ENCODE measurements at places on chromosomes 3 and 15. TPM values are rescaled to one million over a fixed set of nuclear protein-coding genes. Genes with fewer than 3 reads are reported as not detected.
A peak's percentile ranks its signal among the peaks of the same experiment; 100 is the strongest.

Gene CYP1A2
- total RNA-seq, result not detected

Gene PLSCR4
- total RNA-seq, result 70.8 TPM

Gene NDUFAF3
- 27.2 TPM for total RNA-seq

Gene LMCD1
- 70.9 TPM for total RNA-seq

Gene DAG1
- 46.2 TPM for total RNA-seq

Gene ANKRD63
- total RNA-seq, result not detected

Gene BSN
- 0.95 TPM for total RNA-seq

Gene LRRC15
- total RNA-seq, result not detected

Gene DAZL
- not detected for total RNA-seq

Gene SLC4A7
- 37.6 TPM for total RNA-seq

Gene MCF2L2
- 4.1 TPM for total RNA-seq

GRCh38 chr15:52028431-52029093 lies 9.5 kb downstream of the MAPK6 start:
- H3K27me3 ChIP-seq, result no peaks in the 10 kb centered on the region
- no peak overlapping the region for H3K4me3 ChIP-seq
- no peak overlapping the region for H3K27ac ChIP-seq
- H3K4me1 ChIP-seq, result no peaks in the 10 kb centered on the region
- H3K36me3 ChIP-seq, result no peaks in the 10 kb centered on the region

GRCh38 chr3:107710851-107711250 lies 188.1 kb downstream of the BBX start:
- H3K27me3 ChIP-seq, result no peaks in the 10 kb centered on the region
- H3K27ac ChIP-seq, result no peak overlapping the region
- H3K36me3 ChIP-seq, result no peaks in the 10 kb centered on the region
- no peak for DNase-seq
- H3K4me1 ChIP-seq, result no peaks in the 10 kb centered on the region

- H3K36me3 ChIP-seq, result no peaks in the 10 kb centered on the region
- no peak overlapping the region for H3K27ac ChIP-seq
- no peak for DNase-seq
- no peaks in the 10 kb centered on the region for H3K27me3 ChIP-seq
Measured at GRCh38 chr3:60427109-60427508, 824.1 kb downstream of the FHIT start.

- no peak overlapping the region for H3K27ac ChIP-seq
- H3K36me3 ChIP-seq, result no peaks in the 10 kb centered on the region
Measured at GRCh38 chr15:75059607-75060006, 36.2 kb downstream of the PPCDC start.

- H3K27me3 ChIP-seq, result no peaks in the 10 kb centered on the region
- H3K36me3 ChIP-seq, result no peaks in the 10 kb centered on the region
- H3K4me3 ChIP-seq, result no peak overlapping the region
- no peaks in the 10 kb centered on the region for H3K4me1 ChIP-seq
- H3K27ac ChIP-seq, result no peak overlapping the region
Measured at GRCh38 chr3:47850564-47851410, 47.8 kb downstream of the DHX30 start.

DNA sequence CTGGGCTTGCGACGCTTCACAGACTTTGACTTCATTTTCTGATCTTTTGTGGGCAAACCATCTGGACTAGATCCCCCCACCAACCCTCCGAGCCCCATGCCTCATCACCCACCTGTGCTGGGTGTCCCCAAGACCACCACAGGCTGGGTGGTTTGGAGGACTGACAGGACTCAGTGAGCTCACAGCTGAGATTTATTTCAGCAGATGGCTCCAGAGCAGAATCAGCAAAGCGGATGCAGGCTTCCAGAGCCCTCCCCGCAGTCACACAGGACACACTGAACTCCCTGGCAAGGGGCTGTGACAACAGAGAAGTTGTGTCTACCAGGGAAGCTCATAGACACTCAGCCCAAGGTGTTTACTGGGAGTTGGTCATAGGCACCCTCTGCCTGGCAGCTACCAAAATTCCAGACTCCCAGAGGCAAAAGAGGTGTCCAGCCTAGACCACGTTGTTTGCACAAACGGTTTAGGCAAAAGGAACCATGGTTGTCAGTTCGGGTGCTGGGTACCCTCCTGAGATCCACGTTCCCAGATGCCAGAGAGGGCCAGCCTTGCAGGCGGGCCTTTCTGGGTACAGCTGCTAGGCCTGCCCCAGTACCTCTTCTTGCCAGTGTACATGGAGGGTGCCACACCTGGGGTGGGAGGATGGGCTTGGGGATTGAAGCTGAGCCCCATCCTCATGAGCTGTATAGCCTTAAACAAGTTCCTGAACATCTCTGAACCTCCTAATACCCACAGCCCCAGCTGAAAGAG lies 170.3 kb downstream of the NSMCE3 start:
- H3K27me3 ChIP-seq, result no peaks in the 10 kb centered on the region
- H3K36me3 ChIP-seq, result no peaks in the 10 kb centered on the region
- no peak for DNase-seq

GRCh38 chr3:154884952-154885351 lies 195.2 kb upstream of the MME start:
- H3K4me1 ChIP-seq, result no peaks in the 10 kb centered on the region
- no peaks in the 10 kb centered on the region for H3K36me3 ChIP-seq
- no peaks in the 10 kb centered on the region for H3K27me3 ChIP-seq
- no peak overlapping the region for H3K27ac ChIP-seq
- no peak overlapping the region for H3K4me3 ChIP-seq

GRCh38 chr3:27607370-27607769 lies 114.8 kb downstream of the EOMES start:
- no peaks in the 10 kb centered on the region for H3K36me3 ChIP-seq
- no peaks in the 10 kb centered on the region for H3K27me3 ChIP-seq
- no peaks in the 10 kb centered on the region for H3K4me1 ChIP-seq
- H3K27ac ChIP-seq, result no peak overlapping the region
- no peak for DNase-seq
- no peak overlapping the region for H3K4me3 ChIP-seq

DNA sequence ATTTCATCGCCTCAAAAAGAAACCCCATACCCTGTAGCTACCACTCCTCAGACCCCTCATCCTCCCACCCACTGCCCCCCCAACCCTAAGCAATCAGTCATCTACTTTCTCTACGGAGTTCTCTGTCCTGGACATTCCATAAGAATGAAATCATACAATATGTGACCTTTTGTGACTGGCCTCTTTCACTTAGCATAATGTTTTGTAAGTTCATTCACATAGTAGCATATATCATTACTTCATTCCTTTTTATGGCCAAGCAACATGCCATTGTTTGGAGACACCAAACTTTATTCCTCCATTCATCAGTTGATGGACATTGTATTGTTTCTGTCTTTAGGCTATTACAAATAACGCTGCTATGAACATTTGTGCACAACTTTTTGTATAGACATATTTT lies 64.2 kb downstream of the TNIK start:
- H3K4me1 ChIP-seq, result no peaks in the 10 kb centered on the region
- no peak for DNase-seq
- H3K27ac ChIP-seq, result no peak overlapping the region
- H3K4me3 ChIP-seq, result no peak overlapping the region
- no peaks in the 10 kb centered on the region for H3K27me3 ChIP-seq

DNA sequence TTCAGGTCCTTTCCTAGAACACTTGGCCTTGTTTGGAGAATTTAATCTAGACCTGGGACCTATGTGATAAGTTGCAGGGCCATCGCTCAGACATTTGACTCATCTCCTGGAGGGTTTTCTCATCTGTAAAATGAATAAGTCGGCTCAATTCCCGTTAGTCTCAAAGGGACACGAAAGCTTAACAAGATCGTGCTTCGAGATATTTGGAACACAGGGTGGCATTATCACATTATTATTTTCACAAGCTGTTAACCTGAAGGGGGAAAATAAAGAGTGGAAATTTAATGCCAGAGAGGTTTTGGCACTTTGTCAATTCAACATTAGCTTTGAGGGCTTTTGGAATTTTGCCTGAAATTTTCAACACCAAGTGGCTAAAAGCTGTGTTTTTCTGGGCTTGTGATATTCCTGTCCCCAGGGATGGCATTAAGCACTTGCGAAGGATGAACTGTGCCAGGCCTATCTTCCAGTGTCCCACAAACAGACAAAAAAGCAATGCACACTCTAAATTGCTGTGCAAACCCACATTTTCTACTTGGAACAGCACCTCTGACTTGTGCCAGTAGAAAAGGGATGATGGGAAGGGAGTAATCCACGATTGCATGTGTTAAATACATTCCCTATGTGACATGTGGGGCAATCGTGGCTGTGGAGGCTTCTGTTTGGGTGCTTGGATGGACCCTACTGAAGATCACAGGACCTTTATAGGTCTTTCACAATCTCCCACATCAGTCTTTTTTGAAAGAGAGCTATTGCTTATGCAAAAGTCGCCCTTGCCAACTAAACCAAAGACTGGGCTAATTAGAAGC lies 478.7 kb downstream of the MFSD1 start:
- H3K27ac ChIP-seq, result no peak overlapping the region
- H3K27me3 ChIP-seq, result no peaks in the 10 kb centered on the region
- H3K36me3 ChIP-seq, result no peaks in the 10 kb centered on the region
- H3K4me1 ChIP-seq, result no peaks in the 10 kb centered on the region
- DNase-seq, result no peak

- peak; percentile 88 for DNase-seq
- H3K4me1 ChIP-seq, result peaks cover 9% of the 10 kb centered on the region
- H3K4me3 ChIP-seq, result no peak overlapping the region
- H3K27me3 ChIP-seq, result no peaks in the 10 kb centered on the region
- peak overlapping the region; percentile 79 for H3K27ac ChIP-seq
Measured at GRCh38 chr15:66851311-66852063, 149.5 kb downstream of the SMAD6 start.

- H3K27me3 ChIP-seq, result no peaks in the 10 kb centered on the region
- DNase-seq, result no peak
- no peaks in the 10 kb centered on the region for H3K4me1 ChIP-seq
- no peaks in the 10 kb centered on the region for H3K36me3 ChIP-seq
- H3K27ac ChIP-seq, result no peak overlapping the region
Measured at GRCh38 chr3:155420881-155421486, 127.5 kb upstream of the STRIT1 start.

DNA sequence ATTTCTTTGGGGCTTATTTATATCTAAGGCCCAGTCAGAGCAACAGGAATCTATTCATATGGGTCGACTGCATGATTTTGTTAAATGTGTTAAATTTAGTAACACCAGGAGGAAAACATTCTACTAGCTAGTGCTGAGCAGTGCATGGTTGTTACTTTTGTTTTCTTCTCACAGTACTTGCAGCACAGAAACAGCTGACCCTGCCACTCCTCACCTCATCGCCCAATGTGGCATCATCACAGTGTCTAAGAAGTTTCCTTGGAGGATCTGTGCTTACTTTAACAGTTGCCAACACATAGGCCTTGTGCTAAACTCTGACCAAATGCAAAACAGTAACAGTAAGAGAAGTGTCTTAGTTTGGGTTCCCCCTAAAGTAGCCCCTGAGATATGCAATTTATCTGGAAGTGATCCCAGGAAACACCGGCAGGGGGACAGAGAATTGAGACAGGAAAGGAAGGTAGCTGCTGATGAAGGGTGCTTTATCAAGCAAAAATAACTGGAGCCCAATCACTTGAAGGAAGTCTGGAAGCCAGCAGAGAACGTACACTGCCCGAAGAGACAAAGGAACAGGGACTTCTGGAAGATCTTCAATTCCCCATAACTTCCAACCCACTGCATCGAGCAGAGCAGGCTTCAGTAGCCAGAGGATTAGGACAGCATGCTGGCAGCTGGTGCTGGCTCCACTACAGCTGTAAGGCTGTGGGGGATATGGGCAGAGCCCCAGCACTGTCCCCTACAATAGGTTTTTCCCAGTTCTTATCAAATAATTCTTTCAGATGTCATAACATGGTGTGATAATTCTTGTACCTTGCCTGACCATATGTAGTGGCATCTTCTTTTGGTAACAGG lies 36.0 kb upstream of the ULK4 start:
- H3K27ac ChIP-seq, result no peak overlapping the region
- no peaks in the 10 kb centered on the region for H3K27me3 ChIP-seq
- DNase-seq, result no peak

- no peak for DNase-seq
- no peaks in the 10 kb centered on the region for H3K36me3 ChIP-seq
- no peak overlapping the region for H3K4me3 ChIP-seq
- H3K27ac ChIP-seq, result no peak overlapping the region
- H3K27me3 ChIP-seq, result no peaks in the 10 kb centered on the region
Measured at GRCh38 chr3:24519368-24520100, 24.9 kb upstream of the THRB start.

DNA sequence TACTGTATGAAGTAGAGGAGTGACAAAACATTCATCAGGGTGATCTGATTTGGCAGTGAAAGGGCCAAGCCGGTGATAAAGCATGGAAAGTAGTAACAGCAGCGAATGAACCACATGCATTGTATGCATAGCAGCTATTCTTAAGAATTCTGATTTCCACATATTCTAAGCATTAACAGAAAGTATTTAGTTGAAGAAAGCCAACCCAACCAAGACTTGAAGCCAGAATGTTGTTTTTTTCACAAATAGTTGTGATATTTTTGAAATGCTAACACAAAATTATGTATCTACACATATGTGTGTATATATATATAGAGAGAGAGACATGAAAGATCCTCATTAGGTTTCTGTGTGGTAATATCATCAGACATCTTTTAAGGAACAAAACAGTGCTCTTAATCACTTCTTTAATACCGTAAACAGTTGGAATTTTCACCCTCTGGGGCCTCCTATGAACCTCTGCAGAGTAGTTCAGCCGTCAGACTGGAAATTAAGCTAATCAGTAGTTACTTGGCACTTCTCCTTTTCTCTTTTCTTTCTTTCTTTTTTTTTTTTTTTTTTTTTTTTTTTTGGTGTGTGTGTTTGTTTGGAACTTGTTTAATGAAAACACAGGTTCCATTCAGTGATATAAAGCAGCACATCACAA lies 139.6 kb downstream of the CMSS1 start:
- no peak overlapping the region for H3K4me3 ChIP-seq
- H3K4me1 ChIP-seq, result no peaks in the 10 kb centered on the region
- no peak for DNase-seq
- H3K27me3 ChIP-seq, result no peaks in the 10 kb centered on the region
- peak overlapping the region; percentile 83 for H3K27ac ChIP-seq
- no peaks in the 10 kb centered on the region for H3K36me3 ChIP-seq

- no peaks in the 10 kb centered on the region for H3K4me1 ChIP-seq
- H3K4me3 ChIP-seq, result peak overlapping the region; percentile 51
- H3K27ac ChIP-seq, result peak overlapping the region; percentile 88
- no peaks in the 10 kb centered on the region for H3K27me3 ChIP-seq
Measured at GRCh38 chr15:43776101-43776717, 557 bp downstream of the ELL3 start.

- H3K27ac ChIP-seq, result no peak overlapping the region
- no peak for DNase-seq
- H3K27me3 ChIP-seq, result no peaks in the 10 kb centered on the region
- H3K4me3 ChIP-seq, result no peak overlapping the region
- no peaks in the 10 kb centered on the region for H3K4me1 ChIP-seq
Measured at GRCh38 chr3:190375246-190375645, 12.7 kb upstream of the CLDN16 start.

GRCh38 chr3:176734146-176734545 lies 463.1 kb downstream of the TBL1XR1 start:
- no peak overlapping the region for H3K4me3 ChIP-seq
- no peaks in the 10 kb centered on the region for H3K4me1 ChIP-seq
- H3K36me3 ChIP-seq, result no peaks in the 10 kb centered on the region
- H3K27ac ChIP-seq, result no peak overlapping the region

- H3K27me3 ChIP-seq, result no peaks in the 10 kb centered on the region
- no peak overlapping the region for H3K4me3 ChIP-seq
- no peaks in the 10 kb centered on the region for H3K36me3 ChIP-seq
- no peaks in the 10 kb centered on the region for H3K4me1 ChIP-seq
Measured at GRCh38 chr3:17980863-17981262, 238.4 kb upstream of the TBC1D5 start.

- no peaks in the 10 kb centered on the region for H3K27me3 ChIP-seq
- peak; percentile 54 for DNase-seq
- H3K27ac ChIP-seq, result peak overlapping the region; percentile 70
- no peak overlapping the region for H3K4me3 ChIP-seq
Measured at GRCh38 chr3:64954995-64955636, 267.3 kb upstream of the ADAMTS9 start.

- H3K27ac ChIP-seq, result no peak overlapping the region
- no peak for DNase-seq
- H3K4me3 ChIP-seq, result no peak overlapping the region
- no peaks in the 10 kb centered on the region for H3K27me3 ChIP-seq
- no peaks in the 10 kb centered on the region for H3K36me3 ChIP-seq
Measured at GRCh38 chr3:190261015-190261414, 61.2 kb downstream of the CLDN1 start.
